ENCODE measurements at places on chromosomes 6 and 20.

- no peak for DNase-seq
These were observed 566.4 kb downstream of the BMP2 start for GRCh38 chr20:7333841-7334240.

DNA sequence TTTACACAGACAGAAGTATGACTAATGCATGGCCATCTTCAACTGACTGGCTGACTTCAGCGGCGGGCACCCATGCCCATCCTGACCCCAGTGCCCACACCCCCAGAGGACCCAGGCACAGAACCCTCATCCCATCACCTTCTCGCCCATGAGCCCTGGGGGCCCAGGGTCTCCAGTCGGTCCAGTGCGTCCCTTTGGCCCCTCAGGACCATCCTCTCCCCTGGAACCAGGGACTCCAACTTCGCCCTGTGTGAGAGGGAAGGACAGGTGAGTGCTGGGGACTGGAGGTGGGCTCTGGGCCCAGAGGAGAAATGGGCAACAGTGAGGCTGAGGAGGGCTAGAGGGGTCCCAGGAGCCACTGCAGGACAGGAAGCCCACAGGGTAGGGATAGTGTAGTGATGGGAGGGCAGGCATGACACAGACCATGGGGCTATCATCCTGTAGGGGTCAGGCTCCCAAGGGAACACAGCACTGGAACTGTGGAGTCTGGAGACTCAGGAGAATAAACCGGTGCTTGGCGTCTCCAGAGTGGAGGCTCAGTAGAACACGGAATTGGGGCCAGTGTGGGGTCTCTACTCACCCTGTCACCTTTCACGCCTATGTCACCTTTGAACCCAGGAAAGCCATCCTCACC is 16.7 kb downstream of the COL11A2 start:
- DNase-seq, result no peak

- no peak for DNase-seq
These were observed 28.4 kb downstream of the ZNF217 start for GRCh38 chr20:53565254-53565653.

DNA sequence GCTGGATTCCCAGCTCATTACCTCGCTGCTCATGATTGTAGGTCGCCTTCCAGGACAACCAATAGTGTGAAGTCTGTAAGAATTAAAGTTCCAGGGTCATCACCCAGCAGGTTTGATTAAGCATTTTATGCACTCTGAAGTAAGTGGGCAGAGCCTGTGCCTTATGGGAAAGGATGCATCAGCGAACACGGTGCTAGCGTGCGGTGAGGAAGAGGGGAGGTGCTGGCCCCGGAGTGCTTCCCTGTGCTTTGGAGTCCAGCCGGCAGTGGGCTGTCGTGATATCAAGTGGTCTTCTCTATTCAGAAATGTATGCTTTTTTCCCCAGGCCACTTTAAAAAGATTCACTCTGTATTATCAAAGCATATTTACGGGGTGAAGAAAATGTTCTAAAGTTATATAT is 16.0 kb downstream of the DUSP22 start:
- DNase-seq, result no peak

GRCh38 chr6:91813641-91814040 is 1226.8 kb upstream of the MAP3K7 start:
- no peak for DNase-seq

GRCh38 chr6:3594201-3594600 is 137.4 kb upstream of the SLC22A23 start:
- no peak for DNase-seq

GRCh38 chr6:17940151-17940792 is 47.2 kb downstream of the KIF13A start:
- no peak for DNase-seq

- no peak for DNase-seq
These were observed 747.2 kb upstream of the MAN1A1 start for GRCh38 chr6:120096696-120097260.

- no peak for DNase-seq
These were observed 53.9 kb downstream of the PXDC1 start for GRCh38 chr6:3697609-3698008.

DNA sequence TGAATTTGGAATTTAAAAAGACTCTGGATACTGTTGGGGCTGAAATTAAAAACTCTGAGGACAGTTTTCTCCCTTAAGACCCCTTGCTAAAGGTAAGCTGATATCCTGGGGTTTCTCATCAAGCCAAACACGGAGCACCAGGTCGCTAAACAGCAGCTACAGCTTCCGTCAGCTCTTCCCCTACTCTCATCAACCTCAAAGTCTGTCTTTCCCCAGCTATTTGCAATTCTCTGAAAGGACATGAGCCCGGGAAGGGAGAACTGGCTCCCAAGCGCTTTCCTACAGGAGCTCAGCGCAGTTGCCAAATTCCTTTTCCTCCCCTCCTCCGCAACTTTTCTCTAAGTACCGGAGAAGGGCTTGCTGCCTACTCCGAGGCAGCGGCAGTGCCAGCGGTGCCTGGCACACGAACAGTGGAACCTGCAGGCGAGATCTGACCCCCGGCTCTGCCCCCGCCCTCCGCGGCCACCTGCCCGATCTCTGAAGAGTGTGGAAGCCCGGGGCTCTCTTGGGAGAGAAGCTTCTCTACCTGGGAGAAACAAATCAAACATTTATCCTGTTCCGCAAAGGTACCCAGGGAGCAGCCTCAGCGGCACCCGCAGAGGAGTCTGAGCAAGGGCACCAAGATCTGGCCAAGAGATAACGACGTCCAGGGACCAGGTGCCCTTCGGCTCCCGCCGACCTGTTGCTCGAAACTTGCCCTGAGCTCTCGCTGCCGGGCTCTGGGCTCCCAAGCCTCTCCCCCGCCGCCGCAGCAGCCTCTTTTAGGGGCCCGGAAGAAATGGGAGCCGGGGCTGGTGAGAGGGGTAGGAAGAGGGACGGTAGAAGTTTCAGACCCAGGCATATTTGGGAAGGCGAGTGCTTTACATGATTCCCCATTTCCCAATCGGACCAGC is 2.2 kb downstream of the CBLN4 start:
- no peak for DNase-seq

DNA sequence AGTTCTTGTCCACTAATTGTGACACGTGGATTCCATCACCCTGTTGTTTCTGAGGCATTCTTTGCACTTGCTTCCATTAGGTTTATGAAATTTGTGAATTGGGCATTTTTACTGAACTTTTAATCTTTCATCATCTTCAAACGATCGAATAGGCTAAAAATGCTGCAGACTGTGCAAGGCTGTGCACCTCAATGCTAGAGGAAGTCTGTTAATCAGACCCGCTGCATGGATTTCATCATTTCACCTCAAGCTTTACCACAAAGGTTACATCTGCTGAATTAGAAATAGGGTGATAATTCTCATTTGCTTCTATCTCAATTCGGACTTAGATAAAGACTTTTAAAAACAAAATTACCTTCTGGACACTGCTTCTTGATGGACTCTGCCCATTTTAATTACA is 27.8 kb upstream of the F13A1 start:
- DNase-seq, result no peak

- DNase-seq, result no peak
These were observed at the start of gene RAET1E for GRCh38 chr6:149897855-149898744. Gene RAET1E, minus strand, starts transcription at chr6:149898113. Its CDS starts 7,212 bp downstream, at chr6:149890901.

DNA sequence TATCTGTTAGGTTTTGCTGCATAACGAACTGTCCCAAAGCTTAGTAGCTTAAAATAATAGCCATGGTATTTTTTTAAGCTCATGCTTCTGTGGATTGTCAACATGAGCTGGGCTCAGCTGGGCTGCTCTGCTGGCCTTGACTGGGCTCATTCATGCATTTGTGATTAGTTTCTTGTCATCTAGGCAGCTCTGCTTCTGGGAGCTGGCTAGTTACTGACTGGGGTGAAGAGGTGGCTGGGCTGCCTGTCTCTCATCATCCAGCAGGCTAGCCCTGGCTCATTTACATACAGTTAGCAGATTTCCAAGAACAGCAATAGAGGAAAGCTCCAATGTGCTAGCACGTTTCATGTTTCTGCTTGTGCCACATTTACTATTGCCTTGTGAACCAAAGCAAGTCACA is 165.1 kb upstream of the PCSK2 start:
- DNase-seq, result no peak

DNA sequence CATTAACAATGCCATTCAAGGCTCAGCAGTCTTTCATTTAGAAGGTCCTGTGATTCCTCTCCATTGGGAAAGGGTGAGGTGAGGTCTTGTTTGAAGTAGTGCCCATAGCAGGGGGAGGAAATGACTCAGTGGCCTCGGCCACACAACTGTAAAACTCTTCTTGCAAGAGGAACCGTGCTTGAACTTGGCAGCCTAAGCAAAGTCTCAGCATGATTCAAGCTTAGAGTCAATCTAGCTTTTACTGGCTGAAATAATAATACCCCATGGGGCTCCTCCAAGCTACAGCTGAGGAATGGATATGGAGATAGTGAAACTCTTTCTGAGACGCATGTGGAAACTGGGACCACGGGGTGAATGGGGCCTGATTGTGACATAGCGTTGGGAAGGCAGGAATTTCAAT is 428.2 kb downstream of the BMP2 start:
- DNase-seq, result no peak

- DNase-seq, result peak; percentile 44
These were observed 1.0 kb downstream of the NCOA6 start for GRCh38 chr20:34824452-34824805.

- DNase-seq, result peak; percentile 10
These were observed 22.2 kb downstream of the CEP57L1 start for GRCh38 chr6:109117346-109118035.

- no peak for DNase-seq
These were observed 186.1 kb downstream of the LAMA2 start for GRCh38 chr6:129069006-129069405.

DNA sequence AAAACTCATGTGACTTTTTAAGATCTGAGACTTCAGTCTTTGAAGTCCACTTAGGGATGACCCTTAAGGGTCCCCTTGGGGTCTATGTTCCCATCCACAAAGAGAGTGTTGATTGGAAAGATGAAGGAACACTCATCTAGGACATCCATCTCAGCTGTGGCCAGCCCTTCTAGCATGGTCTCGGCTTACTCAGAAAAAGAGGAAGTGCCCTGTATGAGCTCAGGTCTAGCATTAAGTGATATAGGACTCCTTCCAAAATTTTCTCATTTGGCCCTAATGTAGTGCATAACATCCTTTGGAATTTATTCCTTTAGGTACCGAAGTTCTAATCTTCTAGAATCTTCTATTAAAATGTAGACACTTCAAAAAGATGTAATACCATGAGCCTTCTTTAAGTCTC is 77.4 kb downstream of the NDUFAF5 start:
- no peak for DNase-seq

GRCh38 chr6:162226803-162227202 is 500.8 kb downstream of the PRKN start:
- no peak for DNase-seq

DNA sequence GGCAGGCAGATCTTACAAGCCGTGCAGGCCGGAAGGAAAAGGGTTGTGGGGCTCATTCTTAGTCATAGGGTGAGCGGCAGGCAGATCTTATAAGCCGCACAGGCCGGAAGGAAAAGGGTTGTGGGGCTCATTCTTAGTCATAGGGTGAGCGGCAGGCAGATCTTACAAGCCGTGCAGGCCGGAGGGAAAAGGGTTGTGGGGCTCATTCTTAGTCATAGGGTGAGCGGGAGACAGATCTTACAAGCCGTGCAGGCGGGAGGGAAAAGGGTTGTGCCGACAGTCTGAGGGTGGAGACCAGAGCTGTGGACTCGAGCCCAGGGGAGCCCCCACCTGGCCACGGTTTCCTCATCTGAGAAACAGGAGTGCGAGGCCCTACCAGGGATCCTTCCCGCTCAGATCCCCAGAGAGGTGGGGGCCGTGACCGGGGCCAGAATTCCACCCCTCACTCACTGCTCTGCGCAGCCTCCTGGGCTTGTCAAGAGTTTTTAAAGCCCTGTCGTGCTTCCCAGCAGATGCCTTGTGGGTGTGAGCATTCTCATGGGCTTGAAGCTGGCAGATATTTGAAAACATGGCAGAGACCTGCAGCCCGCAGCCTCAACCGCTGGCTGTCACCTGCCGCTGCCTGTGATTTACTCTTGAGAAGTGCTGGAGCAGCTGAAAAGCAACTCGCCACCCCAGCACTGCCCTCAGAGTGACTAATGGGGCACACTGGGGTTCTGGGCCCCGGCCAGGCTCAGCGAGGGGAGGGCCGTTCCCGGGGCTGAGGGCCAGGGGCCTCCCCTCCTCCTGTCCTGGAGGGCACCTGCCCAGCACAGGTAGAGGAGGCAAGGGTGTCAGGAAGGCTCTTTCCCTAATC is 31.9 kb downstream of the NTSR1 start:
- peak; percentile 88 for DNase-seq

- DNase-seq, result no peak
These were observed 36.1 kb downstream of the NUS1 start for GRCh38 chr6:117711369-117711768.

GRCh38 chr6:133983099-133983939 is 30.3 kb downstream of the TBPL1 start:
- peak; percentile 71 for DNase-seq

DNA sequence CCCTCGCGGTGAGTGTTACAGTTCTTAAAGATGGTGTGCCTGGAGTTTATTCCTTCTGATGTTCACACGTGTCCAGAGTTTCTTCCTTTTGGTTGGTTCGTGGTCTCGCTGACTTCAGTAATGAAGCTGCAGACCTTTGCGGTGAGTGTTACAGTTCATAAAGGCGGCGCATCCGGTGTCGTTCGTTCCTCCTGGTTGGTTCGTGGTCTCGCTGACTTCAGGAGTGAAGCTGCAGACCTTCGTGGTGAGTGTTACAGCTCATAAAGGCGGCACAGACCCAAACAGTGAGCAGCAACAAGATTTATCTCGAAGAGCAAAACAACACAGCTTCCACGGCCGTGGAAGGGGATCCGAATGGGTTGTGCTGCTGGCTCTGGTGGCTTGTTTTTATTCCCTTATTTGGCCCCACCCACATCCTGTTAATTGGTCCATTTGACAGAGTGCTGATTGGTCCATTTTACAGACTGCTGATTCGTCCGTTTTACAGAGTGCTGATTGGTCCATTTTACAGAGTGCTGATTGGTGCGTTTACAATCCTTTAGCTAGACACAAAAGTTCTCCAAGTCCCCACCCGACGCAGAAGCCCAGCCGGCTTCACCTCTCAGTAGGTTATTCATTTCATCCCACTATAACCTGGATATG is 48.2 kb upstream of the ARG1 start:
- DNase-seq, result no peak

- no peak for DNase-seq
These were observed 181.4 kb downstream of the TBX18 start for GRCh38 chr6:84582997-84583396.

GRCh38 chr20:38083338-38084048 is 49.9 kb downstream of the RPRD1B start:
- DNase-seq, result no peak

GRCh38 chr6:137121401-137121997 is 51.9 kb downstream of the IL22RA2 start:
- DNase-seq, result no peak

- DNase-seq, result no peak
These were observed 17.6 kb upstream of the EYA4 start for GRCh38 chr6:133223452-133224029.

GRCh38 chr6:68730291-68731054 is 95.4 kb downstream of the ADGRB3 start:
- no peak for DNase-seq

GRCh38 chr6:56491606-56492328 is 150.9 kb downstream of the DST start:
- no peak for DNase-seq

- no peak for DNase-seq
These were observed 17.5 kb downstream of the GSTA2 start for GRCh38 chr6:52745764-52746201.
